ENCODE measurements at places on chromosomes 1 and 21.

DNA sequence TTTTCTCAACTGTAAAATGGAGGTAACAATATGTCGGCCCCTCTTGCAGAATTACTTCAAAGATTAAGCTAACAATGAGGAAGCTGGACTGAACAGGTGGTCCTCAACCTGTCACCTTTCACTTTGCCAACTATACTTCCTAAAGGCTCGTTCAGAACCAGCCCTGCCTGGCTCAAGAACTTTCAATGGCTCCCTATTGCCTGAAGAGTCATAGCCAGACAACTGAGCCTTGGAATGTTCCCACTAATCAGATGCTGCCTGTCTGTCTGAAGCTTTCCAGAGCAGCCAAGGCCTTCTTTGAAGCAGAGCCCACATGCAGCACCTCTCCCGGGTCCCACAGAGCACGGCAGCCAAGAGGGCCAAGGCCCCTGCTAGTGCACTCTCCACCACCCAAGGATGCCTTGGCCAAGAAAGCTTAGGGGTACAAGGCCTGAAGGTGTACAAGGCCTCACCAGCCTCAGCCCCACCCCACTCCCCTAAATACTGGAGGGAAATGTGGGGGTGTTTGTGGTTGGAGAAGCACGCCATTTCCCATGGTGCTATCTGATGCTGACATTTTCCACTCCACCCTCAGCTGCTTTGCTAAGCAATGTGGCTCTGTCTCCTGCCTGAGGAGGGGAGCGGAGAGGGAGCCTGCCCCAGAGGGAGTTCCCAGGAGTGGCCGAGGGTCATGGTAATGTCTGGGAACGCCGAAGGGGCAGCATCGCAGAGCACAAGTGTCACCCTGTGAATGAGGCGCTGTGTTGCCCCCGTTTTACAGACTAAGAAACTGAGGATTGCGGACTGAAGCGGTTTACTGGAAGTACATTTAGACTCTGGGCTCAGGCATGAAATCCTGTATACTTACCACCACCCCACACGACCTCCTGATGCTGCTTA is 8.2 kb upstream of the LAPTM5 start:
- no peak for DNase-seq

DNA sequence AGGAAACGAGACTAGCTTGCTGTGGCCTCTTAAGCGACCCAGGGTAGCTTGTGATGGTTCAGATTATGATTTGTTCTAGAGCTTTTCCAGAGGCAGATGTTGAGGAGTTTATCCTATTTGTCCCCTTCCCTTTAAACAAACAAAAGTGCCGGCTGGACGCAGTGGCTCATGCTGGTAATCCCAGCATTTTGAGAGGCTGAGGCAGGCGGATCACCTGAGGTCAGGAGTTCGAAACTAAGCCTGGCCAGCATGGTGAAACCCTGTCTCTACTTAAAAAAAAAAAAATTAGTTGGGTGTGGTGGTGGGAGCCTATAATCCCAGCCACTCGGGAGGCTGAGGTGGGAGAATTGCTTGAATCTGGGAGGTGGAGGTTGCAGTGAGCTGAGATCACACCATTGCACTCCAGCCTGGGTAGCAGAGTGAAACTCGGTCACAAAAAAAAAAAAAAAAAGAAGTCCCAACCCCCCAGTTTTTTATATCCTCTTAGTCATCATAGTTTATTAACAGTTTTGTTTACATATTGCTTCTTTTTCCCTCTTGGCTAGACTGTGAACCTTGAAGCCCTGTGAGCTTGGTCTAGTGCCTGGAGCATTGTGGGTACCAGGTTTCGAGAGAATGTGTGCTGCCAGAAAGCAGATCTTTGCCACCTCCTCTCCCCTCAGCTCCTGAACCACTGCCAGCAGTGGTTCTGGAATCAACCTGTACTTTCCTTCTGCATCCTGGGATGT is 29.8 kb downstream of the MAPKAPK2 start:
- peak; percentile 65 for DNase-seq

GRCh38 chr1:104235141-104235540 is 485.4 kb downstream of the AMY1C start:
- no peak for DNase-seq

DNA sequence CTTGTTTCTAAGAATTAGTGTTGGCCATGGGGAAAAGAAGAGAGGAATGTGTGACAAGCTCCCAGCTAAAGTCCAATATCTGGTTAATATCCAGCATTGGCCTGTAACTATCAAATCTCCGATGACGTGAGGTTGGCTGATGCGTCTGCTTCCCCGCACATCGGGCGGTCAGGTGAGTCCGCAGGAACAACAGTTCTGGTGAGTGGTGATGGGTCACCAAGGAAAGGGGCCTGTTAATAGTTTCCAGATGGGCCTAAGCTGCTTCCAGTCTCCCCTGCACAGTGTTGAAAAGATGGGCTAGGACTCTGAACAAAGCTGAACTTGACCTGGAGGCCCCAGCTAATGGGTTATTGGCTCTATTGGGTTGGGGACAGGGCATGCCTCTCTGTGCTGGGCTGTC is 193.1 kb upstream of the EDN2 start:
- DNase-seq: no peak

DNA sequence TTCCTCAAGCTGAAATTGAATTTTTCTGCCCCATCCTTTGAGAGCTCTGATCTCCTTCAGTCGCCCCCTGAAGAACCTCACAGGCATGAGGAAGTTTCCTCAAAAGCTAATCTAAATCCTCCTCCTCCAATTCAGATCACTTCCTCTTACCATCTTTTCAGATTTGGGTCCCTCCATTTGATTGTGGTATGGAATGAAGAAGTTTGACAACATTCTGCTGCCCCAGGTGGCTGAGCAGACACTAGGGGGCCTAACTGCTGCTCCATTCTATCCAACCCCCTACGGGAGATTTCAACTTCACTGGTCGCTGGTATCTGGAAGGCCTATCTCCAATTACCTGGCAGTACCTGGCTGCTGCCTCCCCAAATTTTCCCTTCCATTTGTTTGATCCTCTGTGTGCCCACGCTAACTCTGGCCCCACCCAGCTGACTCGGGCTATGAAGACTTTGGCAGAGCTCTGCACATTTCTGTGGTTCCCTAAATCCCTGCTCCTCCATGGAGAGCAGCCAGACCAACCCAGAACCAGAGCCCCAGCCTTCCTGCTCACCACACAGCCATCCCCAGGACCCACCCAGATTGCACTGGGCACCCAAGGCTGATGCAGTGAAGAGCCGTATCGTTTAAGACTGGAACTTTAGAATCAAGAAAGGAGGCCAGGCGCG is 7.8 kb downstream of the IRF6 start:
- DNase-seq: no peak

DNA sequence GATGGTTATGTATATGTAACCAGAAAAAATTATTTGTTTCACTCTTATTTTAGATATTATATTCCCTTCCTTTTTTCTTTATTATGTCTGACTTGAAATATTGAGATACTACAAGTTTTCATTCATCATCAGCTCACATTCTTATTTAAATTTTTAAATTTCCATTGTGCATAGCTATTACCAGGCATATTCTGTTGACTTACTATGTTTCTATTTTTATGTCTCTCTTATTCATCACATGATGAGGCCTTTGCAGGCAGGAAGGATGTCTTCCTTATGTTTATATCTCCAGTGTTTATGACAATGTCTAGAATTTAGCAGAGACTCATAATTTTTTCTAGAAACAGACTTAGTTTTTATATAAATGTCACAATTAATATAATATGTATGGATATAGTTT is 221.9 kb upstream of the KCTD3 start:
- no peak for DNase-seq

DNA sequence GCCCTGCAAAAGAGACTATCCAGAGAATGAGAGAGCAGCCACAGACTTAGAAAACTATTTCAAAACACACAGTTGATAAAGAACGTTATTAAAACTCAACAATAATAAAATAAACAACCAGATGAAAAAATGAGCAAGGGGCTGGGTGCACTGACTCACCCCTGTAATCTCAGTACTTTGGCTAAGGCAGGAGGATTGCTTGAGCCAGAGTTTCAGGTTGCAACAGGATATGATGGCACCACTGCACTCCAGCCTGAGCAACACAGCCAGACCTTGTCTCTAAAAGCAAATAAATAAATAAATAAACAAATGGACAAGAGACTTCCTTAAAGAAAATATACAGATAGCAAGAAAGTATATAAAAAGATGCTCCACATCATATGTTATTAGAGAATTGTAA is 144.6 kb downstream of the LRRIQ3 start:
- DNase-seq: peak; percentile 10

DNA sequence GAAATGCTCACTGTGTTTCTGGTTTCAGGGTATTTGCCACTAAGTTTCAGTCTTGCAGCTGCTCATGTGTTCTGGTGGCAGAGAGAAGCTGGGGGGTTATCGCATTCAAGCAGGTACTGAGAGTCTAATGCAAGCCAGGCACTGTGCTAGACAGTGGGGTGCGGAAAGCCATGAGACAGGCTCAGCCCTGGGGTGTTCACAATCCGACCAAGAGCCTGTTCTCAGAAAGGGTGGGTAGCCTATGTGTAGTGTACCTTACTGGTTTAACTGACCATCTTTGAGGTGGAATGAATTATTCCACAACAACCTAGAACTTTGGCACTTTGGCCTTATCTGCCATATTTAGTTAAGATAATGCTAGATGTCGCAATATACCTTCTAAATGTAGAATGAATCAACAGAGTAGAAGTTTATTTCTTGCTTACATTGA is 55.3 kb upstream of the ROR1 start:
- DNase-seq: no peak

DNA sequence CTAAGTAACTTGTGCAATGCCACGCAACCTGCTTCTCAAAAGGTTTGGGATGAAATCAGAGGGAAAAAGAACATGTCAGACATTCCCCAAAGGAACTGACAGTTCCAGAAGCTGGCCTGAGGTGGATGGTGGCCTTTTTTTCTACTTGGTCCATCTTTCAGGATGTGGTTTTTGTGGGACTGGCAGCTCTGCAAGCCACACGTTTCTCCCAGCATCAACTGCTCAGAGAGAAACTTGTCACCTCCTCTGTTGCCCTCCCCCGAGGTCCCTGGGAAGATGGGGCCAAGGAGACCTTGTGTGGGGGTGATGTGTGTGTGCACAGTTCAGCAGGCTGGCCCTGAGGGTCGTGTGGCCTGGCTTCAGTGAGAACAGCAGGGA is 2.5 kb upstream of the DHRS3 start:
- no peak for DNase-seq

DNA sequence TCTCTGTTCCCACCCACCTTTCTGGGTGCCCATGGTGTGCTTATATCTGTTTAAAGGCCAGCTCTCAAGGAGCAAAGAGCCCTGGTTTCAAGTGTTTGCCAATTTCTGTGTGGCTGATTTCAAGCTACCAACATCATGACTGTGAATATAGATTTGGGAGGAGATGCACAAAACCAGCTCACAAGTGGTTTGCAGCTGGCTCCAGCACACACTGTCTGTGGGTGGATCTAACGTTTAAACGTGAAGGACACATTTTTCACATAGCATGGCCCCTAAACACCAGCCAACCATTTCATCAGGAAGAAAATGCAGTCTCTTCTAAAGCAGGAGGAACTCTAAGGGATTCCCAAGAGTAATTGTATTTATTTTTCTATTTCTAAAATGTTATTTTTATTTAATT is 65.2 kb downstream of the FCRL5 start:
- no peak for DNase-seq

DNA sequence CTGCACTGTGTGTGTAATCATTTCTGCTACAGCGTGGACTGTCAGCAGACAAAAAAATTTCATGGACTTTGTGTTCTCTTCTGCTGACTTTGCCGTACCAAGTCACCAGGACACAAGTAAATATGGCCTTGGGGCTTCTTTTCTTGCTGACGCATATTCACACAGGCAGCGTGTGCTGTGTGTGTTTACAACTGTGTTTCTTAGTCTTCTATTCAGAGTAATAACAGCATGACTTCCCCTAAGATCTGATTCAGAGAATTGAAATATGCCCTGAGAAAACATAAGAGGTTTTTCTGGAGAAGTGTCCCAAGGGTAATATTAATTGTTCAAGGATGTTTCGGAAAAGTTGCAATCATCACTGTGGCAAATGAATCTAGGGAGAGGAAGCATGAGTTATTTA is 47.1 kb upstream of the DYNLT5 start:
- peak; percentile 88 for DNase-seq

GRCh38 chr1:4658643-4659628 is 4.5 kb downstream of the AJAP1 start:
- no peak for DNase-seq

- no peak for DNase-seq
Observed at GRCh38 chr21:39555911-39556590, 56.7 kb upstream of the B3GALT5 start.
